Frontal cortex (tissue), 4 donors: ENCODE measurements at places on chromosomes 12 and 14.

DNA sequence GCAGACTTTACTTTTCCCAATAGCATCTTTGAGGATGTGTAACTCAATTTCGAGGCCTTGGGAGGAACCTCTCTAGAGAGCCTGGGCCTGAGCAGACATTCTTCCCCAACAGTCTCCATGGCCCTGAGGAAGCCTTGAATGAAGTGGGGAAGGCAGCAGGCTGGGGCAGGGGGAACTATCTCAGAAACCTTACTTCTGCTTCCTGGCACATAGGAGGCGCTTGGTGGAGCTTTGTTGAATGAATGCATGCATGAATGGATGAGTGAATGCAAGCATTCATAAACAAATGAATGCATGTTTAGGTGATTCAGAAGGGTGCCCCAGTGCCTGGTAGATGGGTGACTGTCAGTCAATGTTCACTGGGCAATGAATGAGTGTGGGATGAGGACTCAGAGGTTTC is 58.3 kb downstream of the GALNT16 start:
- no peak for DNase-seq

DNA sequence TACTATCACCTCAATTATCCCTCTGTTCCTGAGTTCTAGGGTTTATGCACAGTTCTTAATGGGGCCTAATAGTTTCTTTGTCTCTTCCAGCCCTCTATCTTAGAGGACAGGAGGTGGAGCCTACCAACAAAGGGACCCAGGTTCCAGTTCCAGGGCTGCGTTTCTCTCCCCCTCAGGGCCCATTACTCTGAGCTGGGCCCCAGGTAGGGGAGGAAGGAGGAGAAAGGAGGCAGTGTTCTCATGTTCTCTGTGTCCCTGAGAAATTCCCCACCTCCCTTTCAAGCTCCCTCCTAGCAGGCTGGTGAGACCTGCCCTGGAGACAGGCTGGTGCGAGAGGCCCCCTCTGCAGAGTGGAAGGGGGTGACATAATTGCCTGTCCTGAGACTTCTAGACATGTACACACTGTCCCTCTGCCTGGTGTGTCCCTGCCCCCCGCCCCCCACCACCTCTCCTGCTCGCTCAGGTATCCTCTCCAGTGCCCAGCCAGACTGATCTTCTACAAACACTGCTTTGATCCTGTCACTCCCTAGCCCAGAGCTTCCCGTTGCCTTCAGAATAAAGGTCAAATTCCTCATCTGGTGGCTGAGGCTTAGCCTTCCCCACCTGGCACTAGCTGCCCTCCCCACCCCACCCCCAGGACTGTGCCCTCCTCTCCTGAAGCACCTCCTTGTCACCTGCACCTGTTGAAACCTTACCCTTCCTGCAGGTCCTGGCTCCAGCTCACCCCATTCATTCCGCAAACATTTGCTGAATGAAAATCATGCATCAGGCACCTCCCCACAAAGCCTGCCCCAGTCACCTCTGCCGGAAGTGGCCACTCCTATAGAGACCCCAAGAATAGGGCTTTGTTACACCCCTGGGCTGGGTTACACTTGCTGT is 21.1 kb upstream of the KRT8 start:
- DNase-seq: no peak

GRCh38 chr12:117646520-117646919 is 285.1 kb upstream of the NOS1 start:
- no peak for DNase-seq

GRCh38 chr12:116130431-116130830 is 147.1 kb downstream of the MED13L start:
- DNase-seq: no peak

GRCh38 chr14:91388551-91388975 is 29.1 kb downstream of the CCDC88C start:
- DNase-seq: no peak

DNA sequence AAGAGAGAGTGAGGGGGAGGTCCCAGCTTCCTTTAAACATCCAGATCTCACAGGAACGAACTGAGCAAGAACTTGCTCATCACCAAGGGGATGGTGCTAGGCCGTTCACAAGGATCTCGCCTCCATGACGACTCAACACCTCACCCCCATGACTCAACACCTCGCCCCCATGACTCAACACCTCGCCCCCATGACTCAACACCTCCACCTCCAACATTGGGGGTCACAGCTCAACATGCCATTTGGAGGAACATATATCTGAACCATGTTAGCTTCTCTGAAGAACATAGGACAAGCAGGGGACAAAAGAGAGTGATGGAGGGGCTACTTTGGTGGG is 66.0 kb upstream of the LHX5 start:
- DNase-seq: no peak

DNA sequence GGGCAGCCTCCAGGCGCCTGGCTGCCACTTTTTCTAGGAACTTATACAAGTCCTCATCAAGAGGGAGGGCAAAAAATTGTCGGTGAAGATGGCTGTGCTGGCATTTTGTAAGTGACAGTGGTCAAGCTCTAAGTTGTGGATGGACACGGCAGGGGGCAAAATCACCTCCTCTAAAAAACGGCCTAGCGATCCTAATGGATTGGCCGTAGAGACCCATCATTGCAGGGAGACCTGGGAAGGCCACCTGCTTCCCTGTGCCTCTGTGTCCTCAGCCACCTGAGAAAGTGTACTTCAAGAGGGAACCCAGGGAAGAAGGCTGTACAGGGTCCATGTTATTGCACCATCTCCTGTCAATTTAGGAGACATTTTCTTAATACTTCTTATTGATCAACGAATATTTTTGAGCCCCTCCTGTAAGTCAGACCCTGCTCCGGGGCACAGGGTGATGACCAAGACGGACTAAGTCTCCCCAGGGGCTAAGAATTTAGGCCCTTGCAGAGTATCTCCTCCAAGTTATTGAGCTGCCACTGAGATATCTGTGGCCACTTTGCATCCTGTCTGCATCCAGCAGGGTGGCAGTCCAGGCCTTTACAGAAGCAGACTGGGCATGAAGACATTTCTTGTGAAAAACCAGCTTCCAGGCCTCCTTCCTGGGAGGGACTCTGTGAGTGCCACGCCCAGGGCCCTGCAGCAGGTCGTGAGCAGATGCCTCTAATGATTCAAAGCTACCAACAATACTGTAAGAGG is 40.5 kb downstream of the PSMA6 start:
- no peak for DNase-seq

DNA sequence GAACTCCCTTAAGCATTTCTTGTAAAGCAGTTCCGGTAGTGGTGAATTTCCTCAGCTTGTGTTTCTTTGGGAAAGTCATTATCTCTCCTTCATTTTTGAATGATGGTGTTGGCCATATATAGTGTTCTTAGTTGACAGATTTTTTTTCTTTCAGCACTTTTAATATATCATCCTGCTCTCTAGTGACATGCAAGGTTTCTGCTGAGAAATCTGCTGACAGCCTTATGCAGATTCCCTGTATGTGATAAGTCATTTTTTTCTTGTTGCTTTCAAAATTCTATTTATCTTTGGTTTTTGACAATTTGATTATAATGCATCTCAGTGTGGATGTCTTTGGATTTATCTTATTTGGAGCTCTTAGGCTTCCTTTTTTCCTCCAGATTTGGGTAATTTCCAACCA is 135.7 kb downstream of the PTPRO start:
- DNase-seq: no peak

DNA sequence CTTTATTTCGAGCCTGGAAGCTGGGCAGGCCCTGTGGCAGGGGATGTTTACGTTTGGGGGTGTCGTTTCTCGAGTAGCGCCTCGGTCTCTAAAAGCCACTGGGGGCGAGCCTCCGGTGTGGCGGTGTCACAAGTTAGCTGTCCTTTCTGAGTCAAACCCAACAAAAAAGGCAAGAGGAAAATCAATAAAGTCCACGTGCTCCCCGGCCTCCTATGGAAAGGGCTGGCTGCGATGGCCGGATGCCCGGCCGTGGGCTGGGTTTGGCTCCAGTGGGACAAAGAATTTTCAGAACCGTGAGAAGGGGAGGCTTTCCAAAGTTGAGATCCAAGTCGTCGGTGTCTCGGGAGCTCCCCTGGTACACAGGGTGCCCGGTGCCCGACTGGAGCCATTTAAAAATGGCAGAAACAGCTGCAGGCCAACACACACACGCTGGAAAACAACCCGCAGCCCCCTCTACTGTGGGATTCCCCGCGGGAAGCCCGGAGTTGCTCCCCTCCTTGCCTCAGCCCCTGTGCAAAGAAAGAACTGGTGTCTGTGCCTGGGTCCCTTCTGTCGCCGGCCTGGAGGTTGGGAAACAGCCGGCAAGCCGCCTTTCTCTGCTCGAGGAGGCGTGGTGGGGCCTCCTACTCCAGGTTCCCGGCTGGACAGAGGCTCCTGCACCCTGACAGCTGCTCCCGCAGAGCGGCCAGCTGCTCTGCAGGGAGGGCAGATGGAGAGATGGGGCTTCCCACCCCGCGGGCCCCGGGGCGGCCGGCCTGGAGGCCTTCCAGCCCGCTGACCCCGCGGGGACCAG is 1.9 kb downstream of the BCL7A start:
- peak; percentile 84 for DNase-seq

DNA sequence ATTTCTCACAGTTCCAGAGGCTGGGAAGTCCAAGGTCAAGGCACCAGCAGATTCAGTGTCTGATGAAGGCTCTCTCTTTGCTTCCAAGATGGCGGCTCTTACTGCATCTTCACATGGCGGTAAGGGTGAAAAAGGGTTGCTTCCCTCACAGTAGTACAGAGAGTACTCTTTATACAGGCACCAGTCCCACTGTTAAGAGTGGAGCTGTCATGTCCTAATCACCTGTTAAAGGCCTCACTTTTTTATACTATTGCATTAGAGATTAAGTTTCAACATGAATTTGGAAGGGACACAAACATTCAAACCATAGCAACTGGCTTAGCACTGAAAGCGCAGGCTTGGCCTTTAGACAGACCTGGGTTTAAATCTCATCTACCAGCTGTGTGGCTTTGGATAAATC is 50.0 kb upstream of the TCL1A start:
- no peak for DNase-seq

DNA sequence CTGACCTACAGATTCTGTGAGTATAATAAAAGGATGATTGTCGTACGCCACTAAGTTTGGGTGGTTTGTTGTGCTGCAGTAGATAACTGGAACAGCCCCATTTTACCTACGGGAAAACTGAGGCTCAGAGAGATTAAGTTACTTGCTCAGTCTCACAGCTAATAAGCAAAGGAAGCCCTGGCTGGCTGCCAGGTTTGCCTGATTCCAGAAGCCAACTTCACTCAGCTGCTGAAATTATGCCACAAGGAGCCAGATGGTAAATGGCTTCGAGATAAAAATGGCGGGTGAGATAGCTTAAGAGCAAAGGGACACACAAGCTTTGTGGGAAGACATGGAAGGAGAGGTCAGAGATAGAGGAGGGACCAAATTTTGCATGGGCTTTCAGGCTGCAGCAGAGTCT is 191.5 kb upstream of the NOS1 start:
- no peak for DNase-seq

- no peak for DNase-seq
Measured at GRCh38 chr14:58568322-58568721, 69.4 kb upstream of the DACT1 start.

GRCh38 chr12:63238892-63239291 is 87.9 kb upstream of the AVPR1A start:
- no peak for DNase-seq

- no peak for DNase-seq
Measured at GRCh38 chr12:1479645-1480044, 114.7 kb downstream of the FBXL14 start.

- no peak for DNase-seq
Measured at GRCh38 chr12:90410962-90411361, 544.0 kb downstream of the CCER1 start.

DNA sequence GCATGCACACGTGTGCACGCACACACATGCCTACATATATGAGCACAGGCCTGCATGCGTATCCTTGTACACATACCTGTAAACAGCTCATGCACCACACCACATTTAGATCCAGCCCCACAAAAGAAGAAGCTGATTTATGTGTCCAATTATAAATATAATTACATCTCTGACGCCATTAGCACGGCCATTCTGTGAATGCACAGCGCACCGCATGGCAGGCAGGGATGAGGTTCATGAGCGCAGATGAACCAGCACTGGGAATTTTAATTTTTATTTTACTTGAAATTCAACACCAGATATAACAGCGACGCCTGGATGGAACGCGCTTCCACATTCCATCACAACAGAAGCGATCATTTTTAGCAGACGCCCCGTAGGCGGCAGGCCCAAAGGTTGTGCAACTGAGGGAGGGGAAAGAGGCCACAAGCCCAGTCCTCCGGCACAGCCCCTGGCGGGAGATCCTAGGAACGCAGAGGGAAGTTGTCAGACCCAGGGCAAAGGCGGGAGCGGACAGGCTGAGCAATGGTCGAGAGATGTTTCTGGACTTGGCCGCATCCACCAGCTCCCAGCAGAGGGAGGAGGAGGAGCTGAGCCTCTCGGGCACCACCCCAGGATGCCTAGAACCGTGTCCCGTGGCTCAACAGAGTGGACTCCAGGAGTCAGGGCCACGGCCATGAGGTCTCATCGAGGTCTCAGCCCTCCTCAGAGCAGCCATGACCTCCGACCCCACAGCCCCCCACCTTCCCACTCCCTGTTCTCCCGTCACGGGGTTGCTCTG is 37.9 kb upstream of the GALNT9 start:
- DNase-seq: no peak

- DNase-seq: no peak
Measured at GRCh38 chr14:73246387-73247150, 9.3 kb downstream of the PAPLN start.

- no peak for DNase-seq
Measured at GRCh38 chr12:102215992-102216691, 18.5 kb upstream of the PMCH start.

- no peak for DNase-seq
Measured at GRCh38 chr14:88546621-88547385, 8.0 kb downstream of the PTPN21 start.

- DNase-seq: no peak
Measured at GRCh38 chr14:32407130-32407529, 78.0 kb downstream of the AKAP6 start.

- DNase-seq: no peak
Measured at GRCh38 chr12:32483499-32483898, 84.1 kb downstream of the FGD4 start.

DNA sequence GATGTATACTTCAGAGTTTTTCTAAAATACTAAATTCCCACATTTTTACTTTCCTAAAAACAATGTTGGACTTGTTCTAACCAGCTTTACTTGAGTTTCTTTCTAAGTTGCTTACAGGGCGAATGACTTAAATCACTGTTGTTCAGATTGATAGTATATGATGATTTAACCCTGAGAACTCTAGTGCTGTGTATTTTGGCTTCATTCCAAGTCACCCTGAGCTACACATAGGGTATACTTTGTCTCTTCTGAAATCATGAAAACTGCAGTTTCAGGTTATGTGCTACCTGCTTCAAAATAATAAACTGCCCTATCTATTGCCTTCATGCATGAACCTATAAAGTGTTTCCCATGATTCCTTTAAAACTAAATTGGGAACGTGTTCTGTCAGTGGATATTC is 162.5 kb upstream of the PDE3A start:
- DNase-seq: no peak

DNA sequence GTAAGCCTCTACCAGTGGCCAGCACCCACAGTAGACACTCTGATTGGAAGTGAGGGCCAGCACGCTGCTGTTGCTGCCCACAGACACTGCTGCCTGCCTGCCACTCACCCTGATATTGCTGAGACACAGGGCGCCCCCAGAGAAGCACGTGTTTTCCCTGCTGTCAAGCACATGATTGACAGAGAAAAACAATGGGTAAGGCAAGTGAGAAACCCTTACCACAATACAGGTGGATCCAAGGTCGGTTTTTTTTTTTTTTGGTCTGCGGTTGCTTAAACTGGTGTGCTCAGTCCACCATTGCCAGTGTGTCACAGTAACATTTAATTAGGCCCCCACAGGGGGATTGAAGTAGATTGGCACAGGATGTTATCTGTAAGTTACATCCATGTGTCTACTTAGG is 65.9 kb downstream of the WDR20 start:
- no peak for DNase-seq
